ENCODE measurements at places on chromosomes 3 and 15.

DNA sequence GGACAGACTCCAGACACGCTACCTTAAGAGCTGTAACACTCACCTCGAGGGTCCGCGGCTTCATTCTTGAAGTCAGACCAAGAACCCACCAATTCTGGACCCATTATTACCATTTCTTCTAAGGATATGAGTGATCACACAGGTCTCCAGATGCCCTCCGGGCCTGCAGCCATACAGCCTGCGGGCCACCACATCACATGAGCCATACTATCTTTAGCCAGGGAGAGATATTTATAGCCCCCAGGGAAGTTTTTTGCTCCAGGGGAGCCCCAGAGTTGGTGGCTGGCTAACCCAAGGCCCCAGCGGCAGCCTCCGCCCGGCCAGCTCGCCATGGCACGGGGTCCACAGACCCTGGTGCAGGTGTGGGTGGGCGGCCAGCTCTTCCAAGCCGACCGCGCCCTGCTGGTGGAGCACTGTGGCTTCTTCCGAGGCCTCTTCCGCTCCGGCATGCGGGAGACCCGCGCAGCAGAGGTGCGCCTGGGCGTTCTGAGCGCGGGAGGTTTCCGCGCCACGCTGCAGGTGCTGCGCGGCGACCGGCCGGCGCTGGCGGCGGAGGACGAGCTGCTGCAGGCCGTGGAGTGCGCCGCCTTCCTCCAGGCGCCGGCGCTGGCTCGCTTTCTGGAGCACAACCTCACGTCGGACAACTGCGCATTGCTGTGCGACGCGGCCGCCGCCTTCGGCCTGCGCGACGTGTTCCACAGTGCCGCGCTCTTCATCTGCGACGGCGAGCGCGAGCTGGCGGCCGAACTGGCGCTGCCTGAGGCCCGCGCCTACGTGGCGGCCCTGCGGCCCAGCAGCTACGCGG is at the start of gene KBTBD13:
Gene KBTBD13 (plus strand): TSS at position 261 of the 805 bp plus-strand sequence. CDS start 70 bp downstream, at position 331.
- no peak for DNase-seq

DNA sequence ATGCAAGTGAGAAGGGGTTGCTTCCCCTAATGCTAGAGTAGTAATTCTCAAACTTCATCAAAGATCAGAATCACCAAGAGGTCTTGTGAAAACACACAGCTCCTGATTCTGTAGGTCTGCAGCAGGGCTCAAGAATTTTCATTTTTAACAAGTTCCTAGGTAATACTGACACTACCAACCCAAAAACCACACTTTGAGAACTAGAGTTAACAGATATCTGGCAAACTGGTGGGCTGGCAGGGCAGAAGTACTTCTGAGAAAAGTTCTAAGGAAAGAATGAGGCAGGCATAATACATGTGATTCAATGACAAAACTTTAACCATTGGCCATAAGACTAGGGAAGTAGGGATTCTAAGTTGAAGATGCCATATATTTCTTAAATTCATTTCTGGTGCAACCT is 8.8 kb upstream of the MINDY2 start:
- no peak for DNase-seq

DNA sequence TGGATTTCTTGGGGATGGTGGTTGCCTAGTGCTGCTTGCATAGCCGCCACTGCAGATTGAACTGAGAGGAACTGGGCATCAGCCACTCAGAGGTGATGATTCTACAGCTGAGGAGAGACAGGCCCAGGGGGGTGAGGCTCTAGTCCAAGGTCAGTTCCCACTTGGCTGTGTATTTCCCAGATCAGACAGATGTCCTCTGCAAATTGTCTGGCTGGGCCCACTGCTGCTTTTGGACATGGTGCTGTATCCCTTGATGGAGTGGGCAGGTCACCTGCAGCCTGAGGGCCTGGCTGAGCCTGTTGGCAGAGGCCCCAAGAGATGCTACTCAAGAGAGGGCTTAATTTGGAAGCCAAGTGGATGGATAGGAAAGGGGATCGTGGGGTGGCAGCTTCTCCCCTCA is 124.5 kb upstream of the CTDSPL start:
- DNase-seq, result no peak

GRCh38 chr3:194251891-194252560 is 99.1 kb downstream of the CPN2 start:
- no peak for DNase-seq

- DNase-seq, result no peak
Observed at GRCh38 chr15:50018491-50018890, 100.5 kb downstream of the ATP8B4 start.

Measured in AML-193 (cell line).